NCI-H345 (cell line): ENCODE measurements at places on chromosomes 3 and 15.

GRCh38 chr15:65981837-65982626 is 112.7 kb downstream of the RAB11A start:
- peak; percentile 74 for DNase-seq

DNA sequence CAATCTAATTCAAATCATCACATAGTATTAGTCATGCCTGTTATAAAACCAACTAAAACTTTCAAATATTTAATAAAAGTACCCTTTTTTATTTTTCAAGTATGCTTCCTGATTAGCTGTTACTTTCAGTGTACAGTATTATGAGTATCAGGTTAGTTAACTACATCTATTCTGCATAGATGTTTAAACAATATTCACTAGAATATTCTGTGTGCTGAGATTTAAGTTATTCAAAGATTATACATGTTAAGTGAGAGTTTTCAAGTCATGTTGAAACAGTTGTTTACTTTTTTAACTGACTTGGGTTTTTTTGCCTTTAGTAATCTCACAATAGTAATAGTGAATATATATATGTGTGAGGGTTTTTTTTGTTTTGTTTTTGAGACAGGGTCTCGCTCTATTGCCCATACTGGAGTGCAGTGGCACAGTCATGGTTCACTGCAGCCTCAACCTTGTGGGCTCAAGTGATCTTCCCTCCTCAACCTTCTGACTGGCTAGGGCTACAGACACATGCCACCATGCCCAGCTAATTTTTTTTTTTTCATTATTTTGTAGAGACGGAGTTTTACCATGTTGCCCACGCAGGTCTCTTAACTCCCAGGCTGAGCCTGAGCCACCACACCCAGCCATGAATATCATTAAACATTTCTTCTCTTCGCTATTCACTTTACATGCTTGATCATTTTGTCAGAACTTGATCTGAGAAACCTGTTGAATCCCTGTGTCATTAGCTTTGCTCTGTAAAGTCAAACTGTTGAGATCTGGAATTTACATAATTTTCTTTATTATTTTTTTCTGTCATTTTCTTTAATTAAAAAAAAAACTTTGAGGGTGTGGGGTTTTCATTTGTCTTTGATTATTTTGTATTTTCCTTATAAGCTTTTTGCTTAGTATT is 286.2 kb upstream of the UBE2E1 start:
- no peak for DNase-seq

DNA sequence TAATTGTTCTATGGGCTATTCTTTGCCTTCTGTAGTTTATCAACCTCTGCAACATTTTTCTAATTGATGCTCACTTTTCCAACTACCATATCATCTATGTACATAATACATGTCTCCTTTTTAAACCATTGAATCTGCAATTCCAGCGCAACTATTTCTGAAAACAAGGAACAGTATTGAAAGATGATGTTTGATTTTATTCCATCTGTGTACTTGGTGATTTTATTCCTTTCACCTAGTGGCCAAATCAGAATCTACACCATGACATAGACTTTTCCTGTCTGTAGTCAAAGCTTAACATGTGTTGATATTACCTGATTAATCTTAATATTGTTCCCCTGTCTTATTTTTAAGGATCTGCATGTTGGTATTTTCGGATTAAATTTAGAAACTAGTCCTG is 13.0 kb downstream of the NKTR start:
- DNase-seq, result no peak

DNA sequence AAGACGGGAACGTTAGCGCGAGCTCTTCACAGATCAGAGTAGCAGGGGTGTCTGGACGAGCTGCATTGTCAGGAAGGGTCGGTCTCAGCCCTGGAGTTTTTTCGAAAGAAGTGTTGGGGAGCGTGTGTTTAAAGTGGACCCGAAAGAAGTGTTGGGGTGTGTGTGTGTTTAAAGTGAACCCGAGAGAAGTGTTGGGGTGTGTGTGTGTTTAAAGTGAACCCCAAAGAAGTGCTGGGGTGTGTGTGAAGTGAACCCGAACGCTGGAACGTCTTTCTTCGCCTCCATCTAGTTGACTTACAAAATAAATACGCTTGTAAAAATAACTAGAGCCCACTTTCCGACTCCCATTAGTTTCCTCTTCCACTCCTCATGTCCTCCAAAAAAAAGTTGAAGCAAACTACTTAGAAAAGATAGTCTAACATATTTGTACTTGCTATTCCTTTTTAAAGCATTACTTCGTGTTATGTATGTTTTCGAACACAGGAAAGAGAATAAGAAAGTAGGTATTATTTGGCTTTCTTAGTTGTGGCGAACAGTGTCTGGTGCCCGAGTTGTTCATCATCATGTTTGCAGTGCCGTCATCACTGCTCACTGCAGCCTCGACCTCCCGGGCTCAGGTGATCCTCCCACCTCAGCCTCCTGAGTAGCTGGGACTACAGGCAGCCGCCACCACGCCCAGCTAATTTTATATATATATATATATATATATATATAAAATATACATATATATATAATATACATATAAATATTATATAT is 1.0 kb downstream of the LRCH3 start:
- DNase-seq, result no peak

- DNase-seq, result no peak
These were observed 1.8 kb upstream of the RPP25 start for GRCh38 chr15:74958320-74958907.

- DNase-seq, result no peak
These were observed 7.9 kb upstream of the PIK3CB start for GRCh38 chr3:138842483-138843188.

GRCh38 chr3:73868688-73869315 is 244.1 kb upstream of the PDZRN3 start:
- peak; percentile 54 for DNase-seq

GRCh38 chr3:95567346-95567745 is 1247.0 kb upstream of the EPHA6 start:
- DNase-seq, result no peak

GRCh38 chr3:73100741-73101559 is 39.5 kb downstream of the EBLN2 start:
- peak; percentile 78 for DNase-seq

GRCh38 chr15:95106801-95107200 is 875.4 kb downstream of the MCTP2 start:
- no peak for DNase-seq

- DNase-seq, result no peak
These were observed 619 bp downstream of the ATXN7 start for GRCh38 chr3:63864008-63864964.

DNA sequence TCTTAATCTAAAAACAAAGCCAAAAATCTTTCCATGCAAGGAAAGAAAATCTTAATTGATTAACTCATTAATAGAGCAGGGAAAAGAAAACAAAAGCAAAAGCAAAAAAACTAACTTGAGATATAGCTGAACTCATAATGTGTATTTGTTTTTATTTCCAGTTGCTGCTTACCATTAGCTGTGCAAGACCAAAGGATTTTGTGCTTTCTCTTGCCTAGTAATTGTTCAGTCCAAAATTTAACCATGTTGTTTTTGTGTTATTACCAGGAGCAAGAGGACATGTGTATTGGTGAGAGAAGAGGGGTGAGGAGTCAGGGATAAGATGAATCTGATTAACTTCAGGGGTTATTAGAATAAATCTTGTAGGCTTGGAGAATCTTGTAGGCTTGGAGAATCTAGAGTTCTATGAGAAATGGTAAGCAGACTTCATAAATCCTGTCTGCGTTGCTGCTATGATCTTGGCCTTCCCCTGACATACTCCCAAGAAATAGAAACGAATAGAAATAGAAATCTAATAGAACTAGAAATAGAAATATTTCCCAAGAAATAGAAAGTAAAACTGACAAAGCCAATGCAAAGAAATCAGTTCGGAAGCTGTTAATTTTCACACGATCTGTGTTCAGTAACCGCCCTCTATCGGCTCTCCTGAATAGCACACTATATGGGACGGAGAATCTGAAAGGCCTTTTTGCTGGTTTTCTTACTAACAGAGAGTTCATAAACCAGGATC is 72.6 kb upstream of the TNFSF10 start:
- no peak for DNase-seq

GRCh38 chr3:193780397-193780796 is 187.4 kb downstream of the OPA1 start:
- no peak for DNase-seq

DNA sequence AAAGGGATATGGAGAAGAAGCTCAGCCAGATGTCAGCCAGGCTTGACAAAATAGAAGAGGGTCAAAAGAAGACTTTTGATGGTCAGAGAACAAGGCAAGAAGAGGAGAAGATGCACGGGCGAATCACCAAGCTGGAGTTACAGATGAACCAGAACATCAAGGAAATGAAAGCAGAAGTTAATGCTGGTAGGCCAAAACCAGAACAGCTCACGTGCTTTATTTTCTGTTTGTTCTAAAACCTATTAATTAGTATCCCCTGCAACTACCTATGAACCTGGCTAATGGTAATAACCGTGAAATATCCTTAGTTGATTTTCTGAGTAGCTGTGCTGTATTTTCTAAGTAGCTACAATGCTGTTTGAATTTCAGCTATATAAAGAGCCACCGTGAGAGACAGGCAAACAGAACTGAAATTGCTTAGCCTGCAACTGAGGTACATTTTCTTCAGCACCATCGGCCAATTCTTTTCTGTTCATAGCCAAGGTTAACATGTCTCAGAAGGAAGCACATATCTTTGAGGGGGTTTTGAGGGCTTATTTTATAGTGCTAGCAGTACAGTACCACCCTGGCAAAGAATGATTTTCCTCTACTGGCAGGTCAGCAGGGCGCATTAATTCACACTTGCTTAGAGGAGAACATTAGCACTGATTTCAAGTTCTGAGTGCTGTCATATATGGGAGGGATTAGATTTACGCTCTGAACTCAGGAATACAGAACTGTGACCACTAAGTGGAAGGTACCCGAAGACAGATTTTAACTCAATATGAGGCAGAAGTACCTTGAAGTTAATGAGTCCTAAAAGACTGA is 78.9 kb downstream of the FAM81A start:
- no peak for DNase-seq

GRCh38 chr3:143280984-143281383 is 161.4 kb downstream of the CHST2 start:
- DNase-seq, result no peak

DNA sequence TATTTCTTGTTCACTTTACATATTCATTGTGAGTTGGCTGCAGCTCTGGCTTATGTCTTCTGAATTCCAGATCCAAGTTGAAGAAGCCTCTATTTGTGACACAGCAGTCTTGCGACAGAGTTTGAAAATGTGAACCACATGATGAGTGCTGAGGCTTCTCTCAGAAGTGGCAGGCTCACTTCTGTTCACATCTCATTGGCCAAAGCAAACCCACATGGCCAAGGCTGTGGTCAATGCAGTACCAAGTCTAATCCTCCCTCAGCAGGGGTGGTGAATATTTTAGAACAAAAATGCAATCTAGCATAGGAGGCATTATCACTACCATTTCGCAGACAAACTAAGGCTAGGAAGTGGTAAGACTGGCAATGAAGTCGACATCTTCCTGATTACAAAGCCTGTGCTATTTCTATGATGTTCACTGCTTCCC is 45.2 kb downstream of the CDCP1 start:
- no peak for DNase-seq

GRCh38 chr15:47743385-47743784 is 26.1 kb downstream of the SEMA6D start:
- DNase-seq, result no peak

GRCh38 chr3:66989860-66990696 is 8.0 kb upstream of the KBTBD8 start:
- DNase-seq, result no peak

GRCh38 chr3:169813757-169814517 is 1.2 kb upstream of the LRRC34 start:
- DNase-seq, result peak; percentile 40
